Fibroblast of pulmonary artery (primary cell): ENCODE measurements at places on chromosomes 3 and 15.

- peak; percentile 58 for DNase-seq
Measured at GRCh38 chr3:127628788-127629466, at the start of gene PODXL2. PODXL2 (plus strand) TSS chr3:127629185; CDS start chr3:127629220, 35 bp downstream.

GRCh38 chr3:126103121-126104027, 19.4 kb upstream of the SLC41A3 start:
- no peak for DNase-seq

- DNase-seq: peak; percentile 1
Measured at GRCh38 chr3:3552761-3553160, 246.5 kb upstream of the LRRN1 start.

DNA sequence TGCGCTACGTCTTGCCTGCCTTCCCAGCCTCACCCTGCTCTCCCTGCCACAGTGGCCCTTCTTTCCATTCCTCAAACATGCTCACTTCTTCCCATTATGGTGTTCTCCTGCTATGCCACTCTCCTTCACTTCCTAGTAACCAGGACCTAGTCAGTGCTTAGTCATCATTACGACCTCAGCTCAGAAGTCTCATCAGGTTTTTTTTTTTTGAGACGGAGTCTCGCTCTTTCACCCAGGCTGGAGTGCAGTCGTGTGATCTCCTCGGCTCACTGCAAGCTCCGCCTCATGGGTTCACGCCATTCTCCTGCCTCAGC, 149.5 kb downstream of the GREM1 start:
- DNase-seq: peak; percentile 77

DNA sequence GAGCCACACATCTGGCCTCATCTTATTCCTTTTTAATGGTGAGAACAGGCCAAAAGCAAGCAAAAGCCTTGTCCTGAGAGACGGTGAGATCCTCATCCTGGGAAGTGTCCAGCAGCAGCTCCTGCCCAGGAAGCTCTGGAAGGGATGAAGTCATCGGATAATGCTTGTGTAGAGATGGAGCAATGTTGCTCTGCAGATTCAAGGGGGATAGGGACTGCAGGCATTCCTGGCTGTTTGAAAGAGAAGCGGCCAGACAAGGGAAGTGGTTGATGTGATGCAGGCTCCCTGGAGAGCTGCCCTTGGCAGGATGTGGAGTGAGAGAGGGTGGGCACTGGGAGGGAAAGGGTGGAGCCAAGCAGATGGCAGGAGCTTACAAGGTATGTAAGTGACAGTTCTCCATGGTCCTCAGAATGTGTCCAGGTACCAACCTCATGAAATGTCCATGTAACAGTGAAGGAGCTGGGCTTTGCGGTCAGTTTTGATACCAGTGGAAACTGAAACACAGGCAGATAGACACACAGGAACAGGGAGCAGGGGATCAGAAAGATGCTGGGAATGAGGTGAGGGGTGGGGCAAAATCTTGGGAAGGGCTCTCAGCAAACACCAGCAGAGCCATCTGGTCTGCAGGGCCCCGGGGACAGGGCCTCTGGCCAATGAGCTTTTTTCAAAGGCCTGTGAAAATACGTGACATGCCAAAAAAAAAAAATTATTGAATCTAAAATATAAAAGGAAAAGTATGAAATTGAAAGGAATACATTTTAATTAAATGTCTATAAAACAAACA, 32.2 kb upstream of the LACTB start:
- peak; percentile 93 for DNase-seq

DNA sequence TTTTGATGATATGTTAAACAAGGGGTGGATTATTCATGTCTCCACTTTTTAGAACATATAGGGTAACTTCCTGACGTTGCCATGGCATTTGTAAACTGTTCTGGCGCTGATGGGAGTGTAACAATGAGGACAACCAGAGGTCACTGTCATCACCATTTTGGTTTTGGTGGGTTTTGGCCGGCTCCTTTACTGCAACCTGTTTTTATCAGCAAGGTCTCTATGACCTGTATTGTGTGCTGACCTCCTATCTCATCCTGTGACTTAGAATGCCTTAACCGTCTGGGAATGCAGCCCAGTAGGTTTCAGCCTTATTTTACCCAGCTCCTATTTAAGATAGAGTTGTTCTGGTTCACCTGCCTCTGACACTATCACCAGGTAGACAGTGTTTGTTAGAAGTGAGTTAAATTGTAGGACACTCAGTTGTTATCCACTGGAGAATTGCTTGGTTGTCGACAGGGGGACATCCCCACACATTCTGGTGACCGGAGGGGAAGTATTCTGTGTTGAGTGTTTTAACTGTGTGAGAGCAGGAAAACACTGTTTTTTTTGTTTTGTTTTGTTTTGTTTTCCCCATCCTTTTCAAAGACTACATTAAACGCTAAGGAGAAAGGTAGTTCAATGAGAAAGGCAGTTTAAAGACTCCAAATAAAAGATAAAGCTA, 36.9 kb upstream of the SKIL start:
- DNase-seq: peak; percentile 39

GRCh38 chr15:45091161-45091560, 22.8 kb downstream of the DUOX2 start:
- DNase-seq: peak; percentile 63

GRCh38 chr3:9111417-9111816, 138.0 kb downstream of the SRGAP3 start:
- DNase-seq: no peak

- no peak for DNase-seq
Measured at GRCh38 chr15:74137537-74137894, 7.1 kb downstream of the ISLR2 start.

DNA sequence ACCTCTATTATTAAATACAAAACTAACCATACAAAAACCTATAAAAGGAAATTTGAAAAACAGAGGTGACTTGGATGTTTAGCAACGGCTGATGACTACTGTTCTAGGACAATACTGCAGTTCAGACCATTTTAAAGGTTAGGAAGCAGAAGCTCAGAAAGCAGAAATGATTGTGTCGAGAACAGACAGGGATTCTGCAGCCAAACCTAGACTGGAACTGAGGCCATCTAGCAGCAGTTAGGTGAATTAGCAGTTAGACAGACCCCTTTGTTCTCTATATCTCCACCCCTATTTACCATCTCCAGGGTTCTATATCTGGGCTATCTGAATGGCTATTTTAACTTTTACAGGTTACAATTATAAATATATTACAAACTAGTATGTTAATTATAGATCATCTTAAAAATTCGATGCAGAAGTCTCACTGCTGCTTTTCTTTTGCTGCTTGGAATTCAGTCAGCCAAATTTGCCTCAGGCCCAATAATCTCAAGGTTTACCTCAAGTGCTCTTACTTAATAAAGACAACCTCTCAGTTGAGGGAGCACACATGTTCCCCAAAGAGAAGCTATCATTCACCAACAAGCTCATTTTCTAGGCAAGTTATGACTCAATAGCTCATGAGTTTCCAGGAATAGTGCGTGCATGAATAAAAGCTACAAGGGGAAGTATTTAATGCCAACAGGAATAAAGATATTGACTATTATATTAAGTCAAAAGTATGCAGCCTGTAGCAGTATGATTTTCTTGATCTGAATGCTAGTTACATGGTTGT, 9.3 kb upstream of the IL1RAP start:
- DNase-seq: peak; percentile 36

DNA sequence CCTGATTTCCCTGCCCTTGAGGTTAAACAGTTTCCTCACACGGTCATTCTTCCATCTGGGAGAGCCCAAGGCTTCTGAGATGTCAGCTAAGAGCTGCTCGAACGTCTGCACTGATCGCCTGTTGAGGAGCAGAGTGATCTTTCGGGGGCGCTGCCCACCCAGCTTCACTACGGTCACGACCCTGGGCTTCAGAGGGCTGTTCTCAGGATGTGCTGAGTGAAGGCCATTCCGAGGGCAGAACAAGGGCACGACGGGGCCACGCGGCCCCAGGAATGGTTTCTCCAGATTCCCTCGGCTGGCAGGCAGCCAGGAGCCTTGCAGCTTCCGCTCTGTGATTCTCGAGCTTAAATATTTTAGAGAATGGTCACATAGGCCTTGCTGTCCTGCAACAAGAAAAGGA, 25.7 kb downstream of the DCLK3 start:
- DNase-seq: peak; percentile 22

- no peak for DNase-seq
Measured at GRCh38 chr3:192817506-192817905, 90.2 kb upstream of the FGF12 start.
